ENCODE measurements at places on chromosomes 11 and 22.
A peak's percentile ranks its signal among the peaks of the same experiment; 100 is the strongest.

GRCh38 chr11:20027556-20028013, 132.7 kb downstream of the DBX1 start:
- DNase-seq, result no peak

- DNase-seq, result no peak
Observed at GRCh38 chr22:46394622-46395021, 59.1 kb downstream of the TRMU start.

DNA sequence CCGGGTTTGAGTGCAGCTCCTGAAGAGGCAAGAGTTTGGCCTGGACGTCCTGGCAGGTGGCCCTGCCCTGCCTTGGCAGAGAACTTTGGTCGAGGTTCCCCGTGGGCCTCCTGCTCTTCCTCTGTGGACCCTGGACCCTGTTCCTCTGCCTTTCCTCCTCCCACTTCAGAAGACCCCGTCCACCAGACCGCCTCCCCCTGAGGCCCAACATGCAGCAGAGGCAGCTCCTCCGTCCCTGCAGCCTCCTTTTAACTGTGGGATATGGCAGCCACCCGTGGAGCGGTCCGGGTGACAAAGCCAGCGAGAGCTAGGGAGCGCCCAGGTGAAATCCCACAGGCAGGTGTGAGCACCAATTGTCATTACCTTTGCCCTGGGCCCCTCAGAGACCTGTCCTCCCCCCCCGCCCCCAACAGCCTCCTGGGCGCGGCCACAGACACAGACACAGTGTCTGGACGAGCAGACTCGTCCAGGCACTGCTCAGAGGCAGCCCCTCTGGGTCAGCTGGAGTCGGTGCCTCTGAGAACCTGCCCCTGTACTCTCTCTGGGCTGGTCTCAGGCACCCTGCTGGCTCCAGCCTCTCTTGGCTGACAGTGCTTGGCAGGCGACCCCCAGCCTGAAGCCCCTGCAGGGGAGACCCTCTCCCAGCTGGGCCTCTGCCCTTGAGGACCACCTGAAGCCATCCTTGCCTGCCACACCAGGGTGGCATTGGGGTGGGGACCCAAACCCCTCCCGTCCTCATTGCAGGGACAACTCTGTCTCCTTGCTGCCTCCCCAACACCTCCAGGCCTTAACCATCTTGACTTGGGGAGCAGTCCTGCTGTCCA, 4.1 kb upstream of the PTDSS2 start:
- no peak for DNase-seq

- no peak for DNase-seq
Observed at GRCh38 chr22:32674925-32675825, 126.3 kb upstream of the TIMP3 start.

DNA sequence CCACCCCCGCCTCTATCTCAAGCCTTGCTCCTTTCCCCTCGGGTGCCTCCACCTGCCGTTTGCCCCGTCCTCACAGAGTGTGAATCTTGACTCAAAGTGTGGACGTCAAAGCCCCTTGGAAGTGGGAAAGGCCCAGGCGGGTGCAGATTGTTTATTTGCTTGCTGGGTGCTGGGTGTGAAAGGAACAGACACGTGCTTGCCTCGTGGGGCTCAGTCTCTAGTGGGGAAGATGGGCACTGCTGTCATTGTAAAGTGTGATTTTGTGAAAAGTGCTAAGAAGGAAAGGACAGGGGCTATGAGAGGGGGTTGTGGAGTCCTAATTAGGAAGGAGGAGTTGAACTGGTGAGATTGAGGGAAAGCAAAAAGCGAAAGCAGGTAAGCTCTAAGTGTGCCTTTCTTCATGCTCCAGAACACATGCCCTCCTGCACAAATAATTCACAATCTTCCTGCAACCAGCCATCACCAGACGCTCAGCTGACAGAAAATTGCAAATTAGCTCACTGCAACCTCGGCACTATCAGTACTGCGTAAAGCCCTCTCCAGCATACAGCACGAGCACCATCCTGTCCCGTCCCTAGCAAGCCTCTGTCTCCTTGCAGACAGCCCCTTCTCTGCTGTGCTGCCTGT, 9.7 kb upstream of the GCAT start:
- no peak for DNase-seq

- no peak for DNase-seq
Observed at GRCh38 chr11:128518493-128519207, 68.7 kb downstream of the ETS1 start.

DNA sequence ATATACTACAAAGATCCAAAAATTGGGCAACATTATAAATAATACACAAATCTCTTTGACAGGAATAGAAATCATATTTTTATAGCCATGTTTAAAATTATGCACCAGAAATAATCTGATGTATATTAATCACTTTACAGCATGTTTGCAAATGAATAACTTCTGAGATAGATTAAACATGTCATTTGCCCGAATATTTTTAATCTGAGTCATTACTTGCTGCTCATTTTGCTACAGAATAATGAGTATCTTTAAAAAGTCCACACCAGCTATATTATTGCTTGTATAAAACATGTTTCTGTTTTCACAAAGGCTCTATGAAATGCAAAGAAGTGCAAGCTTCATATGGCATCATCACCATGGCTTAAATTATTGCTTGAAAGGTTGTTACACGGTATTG, 336.8 kb downstream of the GUCY1A2 start:
- no peak for DNase-seq

DNA sequence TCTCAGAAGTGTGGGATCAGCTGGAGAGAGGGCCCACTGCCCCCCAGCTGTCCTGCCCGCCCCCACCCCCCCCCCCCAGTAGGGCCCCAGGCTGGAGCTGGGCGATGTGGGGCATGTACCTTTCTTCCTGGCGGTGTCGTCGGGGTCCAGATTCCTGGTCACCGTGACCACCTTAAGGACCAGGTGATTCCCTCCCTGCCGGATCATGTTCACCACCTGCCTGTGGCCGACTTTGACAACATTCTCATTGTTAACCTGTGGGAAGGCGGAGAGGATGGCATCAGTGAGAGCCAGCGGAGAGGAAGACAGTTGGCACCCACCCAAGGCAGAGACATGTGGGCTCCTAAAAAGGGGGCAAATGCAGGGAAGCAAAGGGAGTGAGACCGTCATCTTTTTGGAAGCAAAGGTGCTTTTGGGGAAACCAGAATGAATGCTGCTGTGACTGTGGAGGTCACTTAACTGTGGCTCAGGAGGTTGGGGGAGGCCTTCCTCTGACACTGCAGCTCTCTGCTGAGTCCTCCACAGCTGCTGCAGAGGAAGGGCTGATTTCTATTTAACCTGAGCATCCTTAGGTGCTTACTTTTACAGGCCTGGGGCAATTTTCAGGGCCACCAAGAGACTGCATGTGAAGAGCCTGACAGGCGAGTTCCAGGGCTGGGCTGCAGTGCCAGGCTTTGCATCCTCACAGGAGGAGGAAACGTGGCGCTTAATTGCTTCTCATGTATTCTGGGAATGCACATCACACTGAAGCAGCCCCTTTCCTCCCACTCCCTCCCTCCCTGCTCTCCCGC, 104.5 kb downstream of the CTTN start:
- DNase-seq, result no peak

- DNase-seq, result no peak
Observed at GRCh38 chr11:129447654-129448239, 72.1 kb downstream of the BARX2 start.

- DNase-seq, result no peak
Observed at GRCh38 chr11:67099831-67100324, 19.2 kb upstream of the KDM2A start.

DNA sequence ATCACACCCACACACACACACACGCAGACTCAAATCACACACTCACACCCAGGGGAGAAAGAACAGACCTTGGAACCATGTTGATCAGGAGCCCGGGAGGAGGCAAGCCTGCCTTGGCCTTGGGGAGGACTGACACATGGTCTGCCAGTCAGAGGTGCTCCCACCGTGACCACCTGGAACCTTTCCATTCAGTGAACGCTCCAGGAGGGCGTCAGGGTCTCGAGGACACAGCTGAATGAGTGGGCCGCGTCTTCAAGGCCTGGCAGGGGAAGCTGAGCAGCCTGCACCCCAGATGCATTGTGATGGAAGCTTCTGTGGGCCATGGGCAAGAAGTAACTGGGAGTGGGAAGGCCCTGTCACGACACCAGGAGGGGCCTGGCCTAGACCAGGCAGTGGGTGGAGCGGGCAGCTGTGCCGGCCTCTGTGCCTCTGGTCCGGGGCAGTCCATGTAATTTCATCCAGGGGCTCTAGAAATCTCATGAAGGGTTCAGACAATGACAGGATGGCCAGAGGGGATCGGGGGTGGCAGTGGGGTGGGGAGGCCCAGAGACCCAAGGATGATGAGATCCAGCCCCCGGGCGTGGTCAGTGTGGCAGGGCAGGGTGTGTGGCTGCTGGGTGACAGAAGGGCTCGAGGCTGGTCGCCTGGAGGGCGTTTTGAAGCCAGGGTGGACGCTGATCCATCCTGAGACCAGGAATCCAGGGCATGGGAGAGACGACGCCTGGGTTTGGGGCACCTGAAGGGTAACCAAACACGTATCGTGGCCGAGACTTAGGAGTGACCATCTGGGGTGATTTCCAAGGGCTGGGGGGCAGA, 53.7 kb downstream of the IGF2 start:
- no peak for DNase-seq

GRCh38 chr11:61556621-61557020, 24.3 kb downstream of the SYT7 start:
- no peak for DNase-seq

GRCh38 chr11:128235426-128235825, 351.9 kb downstream of the ETS1 start:
- no peak for DNase-seq

DNA sequence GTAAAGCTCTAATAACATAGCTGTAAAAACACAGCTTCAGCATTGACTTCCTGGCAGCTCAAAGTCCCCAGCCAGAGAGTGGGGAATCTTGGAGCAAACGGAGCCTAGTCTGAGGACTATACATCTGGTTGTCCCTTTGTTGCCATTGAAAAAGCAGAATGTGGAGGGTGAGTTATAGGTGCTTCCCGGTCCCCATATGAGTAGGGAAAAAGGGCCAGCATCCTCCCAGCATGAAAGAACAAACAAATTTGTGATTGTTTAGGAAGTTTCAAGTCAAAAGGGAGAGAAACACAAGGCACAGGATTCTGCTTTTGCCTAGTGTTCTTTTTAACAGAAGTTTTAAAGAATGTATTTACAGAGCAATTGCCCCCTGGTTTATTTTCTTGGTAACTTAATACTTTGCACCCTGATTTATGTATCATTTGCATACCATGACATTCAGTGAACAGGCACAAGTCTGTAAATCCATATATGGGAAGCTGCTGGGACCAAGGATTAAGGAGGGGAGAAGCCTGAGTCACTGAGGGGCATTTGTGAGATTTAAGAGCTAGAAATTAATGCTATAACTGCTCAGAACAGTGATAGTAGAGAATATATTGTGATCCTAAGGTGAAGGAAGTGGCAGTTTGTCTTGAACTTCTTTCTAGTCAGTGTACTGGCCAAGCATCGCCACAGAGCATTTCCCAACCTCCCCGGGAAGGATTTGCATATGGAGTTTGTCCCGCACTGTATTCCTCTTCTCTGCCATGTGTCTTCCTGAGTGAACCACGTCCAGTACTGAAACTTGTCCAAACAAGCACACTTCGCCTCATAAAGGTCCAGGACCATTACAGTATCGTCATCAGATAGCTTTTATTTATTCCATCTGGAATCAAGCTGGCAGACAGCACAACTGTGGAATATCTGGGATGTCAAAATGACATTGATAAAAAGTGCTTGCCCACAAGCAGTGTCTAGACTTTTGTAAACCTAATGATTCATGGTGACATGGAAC, 103.0 kb downstream of the DBX1 start:
- no peak for DNase-seq

DNA sequence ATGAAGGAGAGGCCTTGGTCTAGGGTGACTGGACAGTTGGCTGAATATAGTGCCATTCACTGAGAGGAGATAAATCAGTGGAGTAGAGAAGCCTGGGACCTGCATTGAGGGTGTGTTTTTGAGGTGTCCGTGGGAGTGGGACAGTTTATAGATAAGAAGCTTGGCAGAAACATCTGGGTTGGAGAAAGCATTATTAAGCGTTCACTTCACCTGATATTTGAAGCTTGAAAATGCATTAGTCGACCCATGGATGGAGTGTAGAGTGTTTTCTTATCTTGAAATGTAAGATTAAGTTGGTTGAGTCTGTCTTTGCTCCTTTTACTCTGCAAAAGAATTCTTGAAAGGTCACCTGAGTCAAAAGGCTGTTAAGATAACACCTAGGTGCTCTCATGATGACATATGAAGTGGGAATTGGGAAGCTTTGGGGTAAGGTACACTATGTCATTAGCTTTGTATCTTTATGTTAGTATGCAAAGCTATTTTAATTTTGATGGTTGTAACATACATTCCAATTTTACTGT, 160.7 kb downstream of the ARHGAP42 start:
- no peak for DNase-seq

- DNase-seq, result no peak
Observed at GRCh38 chr11:102361086-102362031, 14.3 kb downstream of the BIRC2 start.

DNA sequence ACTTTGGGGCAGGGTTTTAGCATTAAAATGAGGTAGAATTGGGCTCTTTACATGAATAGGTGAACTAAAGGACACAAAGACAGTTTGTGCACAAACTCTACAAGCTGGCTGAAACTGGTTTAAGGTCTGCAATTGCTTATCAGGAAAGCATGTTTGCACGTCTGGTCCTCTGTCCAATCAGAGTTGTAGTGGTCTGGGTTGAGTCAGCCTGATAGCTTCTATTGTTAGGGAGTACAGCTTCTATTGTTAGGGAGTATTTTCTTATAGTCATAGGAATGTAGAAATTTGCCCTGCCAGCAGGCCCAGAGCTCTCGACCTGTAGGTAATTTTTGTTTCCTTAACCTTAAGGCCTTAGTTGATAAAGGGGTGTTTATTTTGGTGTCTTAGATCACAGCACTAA, 1422.4 kb downstream of the LRRC4C start:
- DNase-seq, result no peak

- DNase-seq, result no peak
Observed at GRCh38 chr22:32204040-32204855, 625 bp downstream of the RFPL2 start.

DNA sequence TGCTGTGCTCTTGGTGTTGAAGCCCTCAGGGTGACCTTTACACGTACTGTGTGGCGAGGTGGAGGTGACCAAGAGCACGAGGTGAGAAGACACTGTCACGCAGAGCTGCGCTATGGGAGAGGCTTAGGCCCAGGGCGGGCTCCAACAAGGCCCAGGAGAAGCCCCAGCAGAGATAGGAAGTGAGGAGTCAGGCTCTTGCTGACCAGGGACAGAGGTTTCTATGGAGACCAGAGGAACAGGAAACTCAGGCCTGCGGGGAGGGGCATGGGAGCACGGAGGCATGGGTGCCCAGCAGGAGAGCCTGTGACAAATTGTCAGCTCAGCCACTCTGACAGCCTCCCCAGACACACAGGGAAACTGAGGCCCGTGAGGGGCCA, 15.8 kb downstream of the DGKZ start:
- DNase-seq, result peak; percentile 77

- DNase-seq, result no peak
Observed at GRCh38 chr11:124817036-124817435, 16.8 kb upstream of the MSANTD2 start.

- no peak for DNase-seq
Observed at GRCh38 chr11:46332568-46333393, 14.5 kb upstream of the DGKZ start.

- no peak for DNase-seq
Observed at GRCh38 chr11:65420506-65420905, 2.1 kb upstream of the NEAT1 start.

GRCh38 chr11:74521666-74522252, 28.2 kb upstream of the LIPT2 start:
- no peak for DNase-seq

Measured in endothelial cell of umbilical vein (primary cell).